Hepatocyte (in vitro differentiated cells): ENCODE measurements at places on chromosomes 16 and 17. TPM values are rescaled to one million over a fixed set of nuclear protein-coding genes. Genes with fewer than 3 reads are reported as not detected.

Gene VASN
- total RNA-seq: 10.0 and 12.1 TPM in 2 replicates

Gene KIF2B
- not detected in 2 replicates for total RNA-seq

GRCh38 chr16:16149710-16150116 lies 73.6 kb downstream of the ABCC6 start:
- no peak for DNase-seq
- no peak overlapping the region for H3K27ac ChIP-seq
- H3K4me3 ChIP-seq: no peak overlapping the region

- no peaks in the 10 kb centered on the region for H3K27me3 ChIP-seq
- H3K27ac ChIP-seq: peak overlapping the region; percentile 83
- H3K36me3 ChIP-seq: no peaks in the 10 kb centered on the region
- peak; percentile 56 for DNase-seq
- no peak overlapping the region for H3K4me3 ChIP-seq
Measured at GRCh38 chr16:14562691-14563491, 67.2 kb downstream of the PARN start.

- DNase-seq: no peak
- no peak overlapping the region for H3K4me3 ChIP-seq
- H3K27me3 ChIP-seq: no peaks in the 10 kb centered on the region
- no peaks in the 10 kb centered on the region for H3K36me3 ChIP-seq
- peaks cover 8% of the 10 kb centered on the region for H3K4me1 ChIP-seq
Measured at GRCh38 chr17:43601280-43602039, 55.3 kb upstream of the ETV4 start.

- no peaks in the 10 kb centered on the region for H3K36me3 ChIP-seq
- H3K27me3 ChIP-seq: peaks cover 7% of the 10 kb centered on the region
- peaks cover 7% of the 10 kb centered on the region for H3K4me1 ChIP-seq
- no peak overlapping the region for H3K4me3 ChIP-seq
Measured at GRCh38 chr16:51430716-51431369, 279.8 kb upstream of the SALL1 start.

DNA sequence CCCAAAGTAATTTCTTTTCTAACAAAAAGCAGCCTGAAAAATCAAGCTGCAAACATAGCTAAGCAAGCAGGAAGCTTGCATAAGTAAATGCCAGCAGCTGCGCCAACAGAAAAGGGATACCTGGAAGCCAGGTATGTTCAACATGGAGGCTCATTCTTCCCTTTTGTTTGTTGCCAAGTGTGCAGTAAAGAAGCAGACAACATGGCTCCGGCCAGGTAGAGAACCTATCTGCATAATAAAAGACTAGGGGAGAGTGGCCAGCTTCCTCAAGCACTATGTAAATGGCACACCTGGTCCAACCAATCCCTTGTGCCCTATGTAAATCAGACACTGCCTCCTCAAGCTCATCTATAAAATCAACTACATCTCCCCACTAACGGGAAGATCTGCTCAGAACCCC lies 1407.0 kb downstream of the CDH11 start:
- DNase-seq: no peak
- H3K27me3 ChIP-seq: no peaks in the 10 kb centered on the region
- H3K4me1 ChIP-seq: no peaks in the 10 kb centered on the region
- H3K4me3 ChIP-seq: no peak overlapping the region

DNA sequence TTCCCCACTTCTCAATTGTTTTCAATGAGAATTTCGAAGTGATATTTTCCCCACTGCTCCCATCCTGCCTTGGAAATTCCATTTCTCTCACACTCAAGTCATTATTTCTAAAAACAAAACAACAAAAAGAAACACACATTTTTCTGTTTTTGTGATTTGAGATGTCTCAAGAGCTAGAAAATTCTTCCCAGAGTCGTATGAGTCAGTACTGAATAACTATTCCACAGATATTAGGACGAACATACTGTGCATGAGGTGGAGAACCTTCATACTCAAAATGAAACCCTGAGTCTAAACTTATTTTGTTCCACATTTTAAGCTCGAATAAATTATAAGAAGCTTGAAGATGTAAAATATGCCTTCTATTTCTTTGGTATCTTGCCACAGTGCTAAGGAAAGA lies 204.6 kb downstream of the SLC39A11 start:
- H3K27me3 ChIP-seq: no peaks in the 10 kb centered on the region
- no peak overlapping the region for H3K4me3 ChIP-seq
- no peak overlapping the region for H3K27ac ChIP-seq
- no peaks in the 10 kb centered on the region for H3K36me3 ChIP-seq
- DNase-seq: no peak

GRCh38 chr17:12415031-12415430 lies 250.7 kb upstream of the MYOCD start:
- no peaks in the 10 kb centered on the region for H3K27me3 ChIP-seq
- no peak overlapping the region for H3K4me3 ChIP-seq
- DNase-seq: peak; percentile 46

- H3K27me3 ChIP-seq: no peaks in the 10 kb centered on the region
- peak; percentile 12 for DNase-seq
- H3K4me1 ChIP-seq: no peaks in the 10 kb centered on the region
- H3K36me3 ChIP-seq: no peaks in the 10 kb centered on the region
- H3K4me3 ChIP-seq: no peak overlapping the region
Measured at GRCh38 chr16:7650431-7650830, 317.8 kb downstream of the RBFOX1 start.
